ENCODE measurements at places on chromosomes 7 and 10. TPM values are rescaled to one million over a fixed set of nuclear protein-coding genes. Genes with fewer than 3 reads are reported as not detected.

The OR2A12 gene
- not detected for polyA plus RNA-seq

DNA sequence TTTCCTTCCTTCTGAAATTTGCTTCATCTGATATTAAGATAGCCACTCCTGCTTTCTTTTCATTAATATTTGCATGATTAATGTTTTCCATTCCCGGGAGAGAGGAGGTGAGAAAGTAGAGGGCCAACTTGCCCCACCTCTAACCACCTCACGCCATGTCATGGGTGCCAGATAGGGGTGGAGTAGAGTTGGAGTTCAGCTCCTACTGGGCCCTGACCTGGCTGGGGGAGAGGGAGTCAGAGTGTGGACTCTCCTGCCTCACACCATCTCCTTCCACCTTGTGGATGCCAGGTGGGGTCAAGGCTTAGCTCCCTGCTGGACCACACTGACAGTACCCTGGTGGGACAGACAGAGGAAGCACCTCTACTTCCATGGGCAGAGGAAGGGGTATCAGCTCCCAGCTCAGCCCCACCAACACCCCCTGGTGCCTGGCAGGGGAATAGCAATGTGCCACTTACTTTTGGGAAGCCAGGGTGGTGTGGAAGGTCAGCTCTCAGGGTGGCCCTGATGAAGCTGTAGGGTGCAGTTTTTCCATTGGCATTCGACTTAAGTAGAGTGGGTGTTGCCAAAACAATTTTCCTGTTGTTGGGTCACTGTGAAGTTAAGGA, 28.0 kb downstream of the CHST12 start:
- DNase-seq = no peak

- no peak for DNase-seq
These were observed 179.6 kb downstream of the TCERG1L start for GRCh38 chr10:131131726-131132591.

The GIMAP7 gene
- not detected for polyA plus RNA-seq

GRCh38 chr7:2205036-2205780, 27.5 kb downstream of the MAD1L1 start:
- DNase-seq = no peak

The SGCE gene
- polyA plus RNA-seq = 76.7 TPM

The TCF7L2 gene
- 7.7 TPM for polyA plus RNA-seq

DNA sequence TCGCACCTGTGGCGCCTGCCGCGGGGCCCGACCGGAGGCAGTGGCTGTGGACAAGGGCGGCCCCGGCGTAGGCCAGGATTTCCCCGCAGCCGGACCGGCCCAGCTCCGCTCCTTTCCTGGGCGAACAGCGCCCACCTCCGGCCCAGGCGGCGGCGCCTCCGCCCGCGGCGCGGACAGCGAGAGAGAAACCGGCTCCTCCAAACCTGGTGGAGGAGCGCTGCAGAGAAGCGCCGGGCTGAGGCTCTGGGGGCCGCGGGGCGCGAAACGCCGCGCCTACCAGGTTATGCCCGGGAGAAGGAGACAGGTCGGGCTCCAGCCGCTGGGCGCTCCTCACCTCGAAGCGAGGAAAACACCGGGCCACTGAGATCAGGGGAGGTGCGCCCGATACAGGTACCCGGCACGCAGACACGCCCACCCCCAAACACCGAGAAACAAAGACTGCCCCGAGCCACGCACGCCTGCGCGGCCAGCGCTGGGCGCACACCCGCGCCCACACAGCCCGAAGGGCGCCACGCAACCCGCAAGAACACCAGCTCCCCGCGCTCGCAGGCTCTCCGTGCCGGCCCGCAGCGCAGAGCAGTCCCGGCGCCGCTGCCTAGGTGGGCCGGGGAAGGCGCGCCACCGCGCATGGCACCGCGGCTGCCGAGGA, 3.3 kb downstream of the GRID1 start:
- no peak for DNase-seq
